Naive thymus-derived CD8-positive, alpha-beta T cell (primary cell): ENCODE measurements at places on chromosomes 11 and 22.

GRCh38 chr22:48380016-48380665, 1447.5 kb downstream of the BRD1 start:
- no peak for DNase-seq

DNA sequence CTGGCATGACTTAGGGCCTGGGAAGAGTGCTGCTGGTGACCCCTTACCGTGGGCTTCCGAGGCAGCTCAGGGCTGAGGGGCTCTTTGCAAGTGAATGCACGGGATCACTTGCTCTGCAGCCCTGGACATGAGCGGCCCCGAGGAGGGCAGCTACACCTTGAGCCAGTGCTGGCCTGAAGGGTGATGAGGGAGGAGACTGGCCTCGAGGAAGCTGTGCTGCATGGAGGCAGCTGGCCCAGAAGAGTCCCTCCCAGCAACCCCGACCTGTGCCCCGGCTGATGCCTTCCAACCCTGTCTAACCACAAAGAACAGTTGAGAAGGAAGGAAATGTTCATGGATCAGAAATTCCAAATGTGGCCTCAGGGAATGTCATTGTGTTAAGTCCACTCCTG, 45.2 kb downstream of the TBX1 start:
- no peak for DNase-seq

- DNase-seq, result no peak
Measured at GRCh38 chr11:66546368-66546965, at the start of gene ACTN3. Gene ACTN3, plus strand, starts transcription at chr11:66546903. Its CDS starts 35 bp downstream, at chr11:66546938.

- DNase-seq, result no peak
Measured at GRCh38 chr11:197741-198235, 4.9 kb downstream of the SCGB1C1 start.

DNA sequence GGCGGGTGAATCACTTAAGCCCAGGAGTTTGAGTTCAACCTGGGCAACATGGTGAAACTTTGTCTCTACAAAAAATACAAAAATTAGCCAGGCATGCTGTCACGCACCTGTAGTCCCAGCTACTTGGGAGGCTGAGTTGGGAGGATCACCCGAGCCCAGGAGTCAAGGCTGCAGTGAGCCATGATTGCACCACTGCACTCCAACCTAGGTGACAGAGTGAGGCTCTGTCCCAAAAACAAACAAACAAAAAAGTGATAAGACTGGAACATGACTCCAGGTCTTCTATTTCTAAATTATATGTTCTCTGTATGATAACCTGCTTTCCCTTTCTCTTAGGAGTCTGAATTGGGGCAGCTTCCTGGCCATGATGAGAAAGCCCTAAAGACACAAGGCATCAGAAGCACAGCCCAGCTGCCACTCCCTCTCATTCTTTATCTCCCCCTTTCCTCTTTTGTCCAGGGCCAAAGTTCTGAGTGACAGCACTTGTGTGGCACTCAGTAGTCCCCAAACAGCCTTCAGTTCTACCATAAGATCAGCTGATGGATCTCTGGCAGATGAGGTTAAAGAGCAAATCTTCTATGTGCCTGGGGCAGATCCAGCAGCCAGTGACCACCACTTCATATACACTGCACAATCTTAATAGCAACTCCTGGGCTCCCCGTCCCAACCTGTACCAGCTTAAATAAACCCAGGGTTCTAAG, 136.0 kb downstream of the C11orf58 start:
- no peak for DNase-seq

DNA sequence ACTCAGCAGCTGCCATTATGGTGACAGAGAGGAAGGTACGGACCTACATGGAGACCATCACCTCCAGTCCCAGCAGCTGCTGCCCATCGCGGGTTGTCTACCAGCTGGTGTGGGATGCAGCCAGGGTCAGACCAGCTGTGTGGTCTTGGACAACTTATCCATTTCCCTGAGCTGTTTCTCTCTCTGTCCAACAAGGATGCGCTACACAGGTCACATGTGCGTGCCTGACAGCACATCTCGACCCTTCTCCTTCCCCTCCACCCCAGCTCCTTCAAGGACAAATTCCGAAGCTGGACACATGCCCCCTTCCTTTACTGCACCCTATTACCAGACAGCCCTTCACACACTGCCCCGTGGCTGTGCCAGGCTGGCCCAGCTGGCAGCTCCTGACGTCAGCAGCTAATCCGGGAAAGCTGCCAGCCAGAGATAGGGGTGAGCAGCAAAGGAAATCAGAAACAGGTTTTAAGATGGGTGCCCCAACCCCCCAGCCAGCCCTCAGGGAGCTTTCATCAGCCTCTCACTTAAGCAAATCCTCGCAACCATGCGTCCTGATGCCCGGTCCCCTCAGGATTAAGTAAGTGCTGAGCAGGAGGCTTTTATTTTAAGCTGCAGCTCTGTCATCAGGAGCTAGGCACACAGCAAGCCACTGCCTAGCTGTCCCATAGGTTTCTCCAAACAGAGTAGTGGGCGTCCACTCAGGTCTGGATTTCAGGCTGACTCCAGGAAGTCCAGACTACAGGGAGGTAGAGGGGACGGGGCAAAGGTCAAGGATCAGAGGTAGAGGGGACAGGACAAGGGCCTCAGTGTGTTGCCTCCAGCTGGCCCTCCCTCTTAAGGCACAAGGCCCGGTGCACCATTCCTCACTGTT, 20.3 kb downstream of the TEF start:
- no peak for DNase-seq

GRCh38 chr11:26018336-26018735, 313.6 kb upstream of the ANO3 start:
- DNase-seq, result no peak

DNA sequence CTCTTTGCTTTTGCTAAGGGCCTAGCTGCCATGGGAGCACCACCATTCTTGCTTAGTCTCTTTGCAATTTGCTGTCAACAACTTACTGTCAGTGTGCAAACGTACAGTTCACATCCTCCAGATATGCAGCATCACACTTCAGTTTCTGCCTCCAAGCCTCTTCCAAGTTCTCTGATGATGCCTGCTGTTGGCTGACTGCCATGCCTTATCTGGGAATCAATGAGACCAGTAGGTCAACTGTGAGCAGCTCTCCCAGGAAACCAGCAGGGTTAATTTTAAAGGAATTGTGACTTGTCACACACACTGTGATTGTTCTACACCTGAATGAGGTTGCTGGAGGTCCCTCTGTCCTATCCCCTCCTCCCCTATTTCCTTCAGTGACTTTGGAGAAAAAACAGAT, 56.0 kb downstream of the COPB1 start:
- no peak for DNase-seq

DNA sequence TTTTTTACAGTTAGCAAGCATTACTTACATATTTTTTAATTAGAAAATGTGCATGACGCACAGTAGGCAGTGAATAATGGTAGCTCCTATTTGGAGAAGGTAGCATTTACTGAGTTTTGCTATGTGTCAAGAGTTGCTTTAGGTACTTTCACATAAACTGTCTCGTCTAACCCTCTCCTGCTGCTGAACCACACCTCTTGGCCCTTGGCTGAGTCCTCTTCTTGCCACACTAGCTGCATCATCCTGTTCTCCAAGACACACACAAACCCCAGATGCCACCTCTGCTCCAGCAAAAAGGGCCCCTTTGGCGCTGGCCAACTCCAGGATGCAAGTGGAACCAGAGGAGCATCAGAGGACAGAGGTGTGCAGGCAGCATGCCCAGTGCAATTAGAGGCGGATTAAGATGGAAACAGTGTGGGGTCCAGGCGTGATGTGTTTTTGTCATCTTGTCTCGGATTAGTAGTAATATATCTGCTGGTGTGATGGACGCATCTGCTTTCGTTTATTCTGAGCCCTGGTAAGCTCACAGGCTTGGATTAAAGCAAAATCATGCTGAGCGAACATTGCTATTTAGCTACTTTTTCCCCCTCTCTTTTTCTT, 367.0 kb upstream of the CADM1 start:
- no peak for DNase-seq
